ENCODE measurements at places on chromosomes 1 and 21.

DNA sequence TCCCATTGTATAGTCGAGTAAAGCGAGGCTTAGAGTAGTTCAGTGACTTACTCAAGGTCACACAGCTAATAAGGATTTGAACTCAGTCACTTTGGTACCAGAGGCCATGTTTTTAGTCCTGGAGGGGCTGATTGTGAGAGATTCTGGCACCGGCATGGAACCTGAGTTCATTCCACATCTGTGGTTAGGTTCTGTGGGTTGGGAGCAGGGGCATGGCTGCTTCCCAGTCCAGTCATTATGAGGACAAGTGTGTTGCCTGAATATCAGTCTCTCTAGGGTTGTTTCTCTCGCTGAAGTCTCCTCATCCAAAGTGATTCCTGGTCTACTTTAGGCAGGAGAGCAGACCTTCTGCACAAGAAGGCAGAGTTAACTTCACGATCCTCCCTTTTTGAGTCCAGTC is 90.6 kb downstream of the C1orf94 start:
- no peaks in the 10 kb centered on the region for H3K36me3 ChIP-seq
- H3K27me3 ChIP-seq = peaks cover 2% of the 10 kb centered on the region
- H3K27ac ChIP-seq = no peak overlapping the region
- no peaks in the 10 kb centered on the region for H3K4me1 ChIP-seq
- no peak for DNase-seq

GRCh38 chr1:182719553-182719952 is 35.2 kb upstream of the RGS8 start:
- no peaks in the 10 kb centered on the region for H3K36me3 ChIP-seq
- no peak for DNase-seq
- H3K27me3 ChIP-seq = peaks cover 1% of the 10 kb centered on the region
- H3K4me1 ChIP-seq = peaks cover 49% of the 10 kb centered on the region

GRCh38 chr1:193458628-193459027 is 272.2 kb upstream of the B3GALT2 start:
- peaks cover 39% of the 10 kb centered on the region for H3K4me1 ChIP-seq
- H3K27ac ChIP-seq = peak overlapping the region; percentile 2
- no peak overlapping the region for H3K4me3 ChIP-seq
- peaks cover 4% of the 10 kb centered on the region for H3K36me3 ChIP-seq
- no peak for DNase-seq
- no peaks in the 10 kb centered on the region for H3K27me3 ChIP-seq

DNA sequence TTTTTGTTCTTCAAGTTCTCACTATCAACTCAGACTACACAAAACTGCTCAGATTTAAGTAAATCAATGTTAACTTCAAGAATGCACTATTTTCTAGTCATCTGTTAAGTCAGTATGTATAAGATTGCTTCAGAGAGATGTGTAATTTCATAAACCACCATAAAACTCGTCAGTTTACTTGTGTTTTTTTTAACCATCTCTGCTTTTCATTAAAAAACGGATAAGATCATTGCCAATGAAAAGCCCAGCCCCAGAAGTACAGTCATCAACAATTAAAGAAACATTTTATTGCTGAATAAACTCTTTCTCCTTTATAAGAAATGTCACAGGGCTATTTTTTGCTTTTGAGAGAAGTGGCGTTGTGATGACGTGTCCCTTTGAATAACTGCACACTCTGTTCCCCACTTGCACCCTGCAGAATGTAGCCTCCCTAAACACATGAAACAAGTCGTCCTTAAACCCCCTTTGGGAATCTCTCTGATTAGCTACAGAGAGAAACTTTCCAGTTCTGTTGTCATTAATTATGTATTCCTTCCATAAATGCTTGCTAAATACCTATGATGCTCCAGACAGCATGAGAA is 202.7 kb upstream of the FOXD3 start:
- no peaks in the 10 kb centered on the region for H3K36me3 ChIP-seq
- no peak overlapping the region for H3K4me3 ChIP-seq
- peaks cover 2% of the 10 kb centered on the region for H3K27me3 ChIP-seq
- no peak overlapping the region for H3K27ac ChIP-seq

DNA sequence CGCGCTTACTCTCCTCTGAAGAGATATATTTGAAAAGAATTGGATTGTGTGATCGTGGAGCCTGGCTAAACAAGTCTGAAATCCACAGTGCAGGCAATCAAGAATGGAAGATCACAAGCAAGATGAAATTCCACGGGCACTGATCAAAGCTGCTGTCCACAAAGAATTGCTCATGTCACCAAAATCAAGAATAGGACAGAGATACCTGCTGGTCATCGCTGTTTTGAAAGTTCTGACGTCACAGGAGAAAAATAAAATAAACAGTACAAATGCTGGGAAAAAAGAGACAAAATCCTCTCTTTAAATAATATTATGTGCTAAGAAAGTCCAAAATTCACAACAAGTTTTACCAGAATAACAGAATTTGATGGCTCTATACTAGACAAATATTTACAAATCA is 12.0 kb upstream of the DESI2 start:
- H3K27me3 ChIP-seq = peaks cover 5% of the 10 kb centered on the region
- H3K27ac ChIP-seq = no peak overlapping the region
- no peaks in the 10 kb centered on the region for H3K36me3 ChIP-seq
- H3K4me3 ChIP-seq = no peak overlapping the region
- DNase-seq = no peak

- no peak overlapping the region for H3K4me3 ChIP-seq
- H3K36me3 ChIP-seq = no peaks in the 10 kb centered on the region
- peaks cover 3% of the 10 kb centered on the region for H3K27me3 ChIP-seq
- H3K4me1 ChIP-seq = no peaks in the 10 kb centered on the region
Measured at GRCh38 chr1:171860696-171861095, 19.4 kb downstream of the DNM3 start.

DNA sequence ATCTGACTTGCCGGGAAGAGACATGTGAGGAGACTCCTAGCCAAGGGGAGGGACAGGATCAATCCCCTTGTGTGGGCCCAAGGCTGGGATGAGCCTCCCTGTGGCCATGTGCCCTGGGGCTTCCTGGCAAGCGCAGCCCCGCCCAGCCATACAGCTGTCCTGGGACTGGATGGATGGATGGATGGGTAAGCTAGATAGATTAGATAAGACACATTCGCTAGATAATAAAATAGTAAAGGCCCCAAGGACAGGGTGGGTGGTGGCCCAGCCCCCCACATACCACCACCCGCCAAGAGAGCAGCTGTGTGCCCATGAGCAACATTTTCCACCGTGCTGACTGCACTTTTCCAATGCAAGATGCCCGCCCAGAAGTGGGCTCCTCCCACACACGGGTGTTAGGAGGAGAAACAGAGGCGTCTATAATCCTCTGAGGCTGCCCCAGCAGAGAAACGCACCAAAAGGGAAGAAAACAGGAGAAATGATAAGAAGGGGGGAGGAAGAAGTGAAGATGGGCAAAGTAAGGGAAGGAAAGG is 25.1 kb downstream of the ZBTB17 start:
- peaks cover 87% of the 10 kb centered on the region for H3K4me1 ChIP-seq
- peaks cover 51% of the 10 kb centered on the region for H3K36me3 ChIP-seq
- H3K4me3 ChIP-seq = peak overlapping the region; percentile 73
- peak overlapping the region; percentile 98 for H3K27ac ChIP-seq
- DNase-seq = peak; percentile 40

DNA sequence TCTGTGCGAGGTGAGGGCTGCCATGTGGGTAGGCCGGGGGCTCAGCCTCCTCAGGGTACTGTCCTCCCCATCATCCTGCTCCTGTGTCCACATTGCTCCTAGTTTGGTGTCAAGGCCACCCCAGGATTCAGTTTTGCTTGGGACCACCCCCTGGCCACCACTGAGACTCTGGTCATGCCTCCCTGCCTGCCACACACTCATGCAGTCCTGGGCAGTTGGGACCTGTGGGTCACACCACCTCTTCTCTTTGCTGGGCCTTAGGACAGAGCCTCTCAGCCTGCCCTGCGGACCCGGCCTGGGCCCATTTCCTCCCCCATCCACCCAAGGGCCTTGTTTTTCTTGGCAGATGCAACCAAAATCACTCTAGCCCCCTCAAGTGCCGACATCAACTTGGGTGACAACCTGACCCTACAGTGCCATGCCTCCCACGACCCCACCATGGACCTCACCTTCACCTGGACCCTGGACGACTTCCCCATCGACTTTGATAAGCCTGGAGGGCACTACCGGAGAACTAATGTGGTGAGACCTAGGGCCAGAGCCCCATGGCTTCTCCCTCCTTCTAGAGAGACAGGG is 19.4 kb downstream of the TMEM81 start:
- peaks cover 5% of the 10 kb centered on the region for H3K27me3 ChIP-seq
- no peaks in the 10 kb centered on the region for H3K36me3 ChIP-seq
- no peak for DNase-seq
- H3K27ac ChIP-seq = no peak overlapping the region
- no peak overlapping the region for H3K4me3 ChIP-seq

- H3K27me3 ChIP-seq = peaks cover 3% of the 10 kb centered on the region
- peak overlapping the region; percentile 81 for H3K27ac ChIP-seq
- DNase-seq = no peak
- H3K4me3 ChIP-seq = no peak overlapping the region
Measured at GRCh38 chr1:40797668-40798010, 14.1 kb downstream of the KCNQ4 start.

GRCh38 chr21:34367320-34367935 is 3.6 kb downstream of the KCNE2 start:
- peak; percentile 9 for DNase-seq
- no peaks in the 10 kb centered on the region for H3K4me1 ChIP-seq
- no peak overlapping the region for H3K27ac ChIP-seq

GRCh38 chr1:162892906-162893611 is 32.1 kb upstream of the CCDC190 start:
- H3K4me3 ChIP-seq = no peak overlapping the region
- DNase-seq = no peak

DNA sequence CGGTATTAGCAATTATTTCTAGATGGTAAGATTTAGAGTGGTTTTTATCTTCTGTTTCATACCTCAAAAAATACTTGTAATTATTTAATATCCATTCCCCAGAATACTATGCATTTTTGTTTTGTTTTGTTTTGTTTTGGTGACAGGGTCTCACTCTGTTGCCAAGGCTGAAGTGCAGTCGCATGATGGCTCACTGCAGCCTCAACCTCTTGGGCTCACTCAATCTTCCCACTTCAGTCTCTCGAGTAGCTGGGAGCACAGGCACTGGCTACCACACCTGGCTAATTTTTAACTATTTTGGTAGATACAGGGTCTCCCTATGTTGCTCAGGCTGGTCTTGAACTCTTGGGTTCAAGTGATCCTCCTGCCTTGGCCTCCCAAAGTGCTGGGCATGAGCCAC is 252.7 kb downstream of the AKT3 start:
- peaks cover 16% of the 10 kb centered on the region for H3K36me3 ChIP-seq
- H3K4me1 ChIP-seq = peaks cover 32% of the 10 kb centered on the region
- peak overlapping the region; percentile 40 for H3K27ac ChIP-seq
- H3K27me3 ChIP-seq = no peaks in the 10 kb centered on the region

DNA sequence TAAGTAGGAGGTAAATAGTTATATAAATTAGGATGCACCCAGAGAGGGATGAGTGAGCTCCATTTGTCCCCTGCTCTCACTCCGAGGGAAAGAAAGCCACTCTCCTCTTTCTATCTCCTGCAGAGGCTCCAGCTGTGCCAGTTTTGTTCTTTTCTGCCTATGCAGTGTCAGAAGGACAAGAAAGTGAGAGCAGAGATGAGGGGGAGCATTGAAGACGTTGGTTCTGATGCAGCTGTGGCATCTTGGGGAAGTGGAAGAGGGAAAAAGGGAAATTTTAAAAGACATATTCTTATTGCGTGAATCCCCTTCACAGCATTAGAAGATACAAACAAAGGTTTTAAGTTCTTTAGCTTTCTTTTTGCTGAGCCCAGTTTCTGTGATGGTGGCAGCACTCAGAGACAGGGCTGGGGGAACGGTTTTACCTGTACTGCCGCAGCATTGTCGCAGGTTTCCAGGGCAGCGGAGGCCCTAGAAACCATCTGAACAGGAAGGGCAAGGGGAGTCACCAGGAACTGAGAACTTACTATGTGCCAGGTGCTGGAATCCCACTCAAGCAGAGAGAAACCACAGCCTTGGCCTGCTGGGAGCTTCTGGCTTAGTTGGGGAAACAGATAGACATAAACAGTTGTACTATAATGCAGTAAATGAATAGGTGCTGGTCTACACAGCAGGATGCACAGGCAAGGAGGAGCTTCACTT is 44.9 kb upstream of the USP24 start:
- no peak overlapping the region for H3K4me3 ChIP-seq
- H3K27me3 ChIP-seq = peaks cover 31% of the 10 kb centered on the region
- H3K27ac ChIP-seq = no peak overlapping the region
- peaks cover 13% of the 10 kb centered on the region for H3K4me1 ChIP-seq
- no peaks in the 10 kb centered on the region for H3K36me3 ChIP-seq

GRCh38 chr1:15088281-15088971 is 65.1 kb upstream of the TMEM51 start:
- no peaks in the 10 kb centered on the region for H3K4me1 ChIP-seq
- no peaks in the 10 kb centered on the region for H3K36me3 ChIP-seq
- no peak overlapping the region for H3K4me3 ChIP-seq
- DNase-seq = no peak

DNA sequence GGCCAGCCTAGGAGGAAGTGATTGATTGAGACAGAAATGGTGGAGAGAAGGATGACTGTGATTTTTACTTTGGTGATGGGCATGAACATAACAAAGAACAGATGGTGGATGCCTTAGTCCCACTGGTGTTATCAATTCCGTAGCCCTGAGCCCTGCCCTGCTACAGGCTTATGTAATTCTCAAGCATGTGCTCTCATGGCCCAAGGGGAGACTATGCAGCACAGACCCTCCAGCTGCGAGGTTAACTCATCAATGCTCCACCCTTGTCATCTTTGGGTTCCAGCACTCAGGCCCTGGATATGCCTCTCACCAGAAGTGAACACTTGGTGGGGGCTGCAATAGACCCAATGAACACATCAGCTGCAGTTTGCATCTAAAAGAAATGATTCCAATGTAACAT is 62.7 kb upstream of the LRRC8D start:
- peak overlapping the region; percentile 78 for H3K4me3 ChIP-seq
- DNase-seq = no peak
- H3K36me3 ChIP-seq = peaks cover 18% of the 10 kb centered on the region
- H3K27me3 ChIP-seq = no peaks in the 10 kb centered on the region

GRCh38 chr1:81714636-81715035 is 86.1 kb upstream of the ADGRL2 start:
- no peaks in the 10 kb centered on the region for H3K36me3 ChIP-seq
- H3K27ac ChIP-seq = no peak overlapping the region
- no peaks in the 10 kb centered on the region for H3K4me1 ChIP-seq
- no peak for DNase-seq
- no peak overlapping the region for H3K4me3 ChIP-seq
- no peaks in the 10 kb centered on the region for H3K27me3 ChIP-seq

DNA sequence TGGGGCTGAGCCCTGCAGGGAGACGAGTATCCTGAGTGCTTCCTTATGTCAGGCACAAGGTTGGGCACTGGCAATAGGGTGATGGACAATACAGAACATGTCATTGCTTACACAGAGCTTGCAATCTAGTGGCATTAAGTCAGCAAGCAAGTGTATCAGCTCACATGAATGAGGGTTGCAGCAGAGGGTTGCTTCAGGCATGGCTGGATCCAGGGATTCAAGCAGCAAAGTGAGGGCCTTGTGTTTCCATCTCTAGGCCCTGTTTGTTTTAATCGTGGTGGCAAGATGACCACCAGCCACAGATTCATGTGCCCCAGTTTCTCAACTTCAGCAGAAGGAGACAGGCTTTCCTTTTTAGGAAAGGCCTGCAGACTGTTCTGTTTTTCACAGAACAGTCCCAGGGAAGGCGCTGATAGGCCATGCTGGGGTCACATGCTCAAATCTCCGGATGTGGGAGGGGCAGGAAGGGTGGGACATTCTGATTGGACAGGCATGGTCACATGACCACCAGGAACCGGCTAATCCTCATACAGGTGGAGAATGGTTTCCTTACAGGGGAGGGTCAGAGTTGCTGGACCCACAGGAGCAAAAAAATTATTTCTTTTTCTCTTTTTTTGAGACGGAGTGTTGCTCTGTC is 14.4 kb downstream of the PLOD1 start:
- H3K4me3 ChIP-seq = no peak overlapping the region
- peaks cover 13% of the 10 kb centered on the region for H3K36me3 ChIP-seq
- H3K27ac ChIP-seq = no peak overlapping the region
- H3K27me3 ChIP-seq = no peaks in the 10 kb centered on the region

Data from activated T-helper 1 cell treated with anti-CD3 and anti-CD28 coated beads, Interleukin-12 subunit alpha, Interleukin-12 subunit beta, Interleukin-2, Interleukin-4 antibody, amounts not matched to agents 30 ng/mL and 10 ng/mL and 1 ng/mL, durations not matched to agents 14 hours and 24 hours and 36 hours (primary cell).